CD8-positive, alpha-beta T cell (primary cell): ENCODE measurements at places on chromosomes 16 and 17.

- no peak for DNase-seq
These were observed 52.2 kb downstream of the FBXL20 start for GRCh38 chr17:39349246-39349645.

DNA sequence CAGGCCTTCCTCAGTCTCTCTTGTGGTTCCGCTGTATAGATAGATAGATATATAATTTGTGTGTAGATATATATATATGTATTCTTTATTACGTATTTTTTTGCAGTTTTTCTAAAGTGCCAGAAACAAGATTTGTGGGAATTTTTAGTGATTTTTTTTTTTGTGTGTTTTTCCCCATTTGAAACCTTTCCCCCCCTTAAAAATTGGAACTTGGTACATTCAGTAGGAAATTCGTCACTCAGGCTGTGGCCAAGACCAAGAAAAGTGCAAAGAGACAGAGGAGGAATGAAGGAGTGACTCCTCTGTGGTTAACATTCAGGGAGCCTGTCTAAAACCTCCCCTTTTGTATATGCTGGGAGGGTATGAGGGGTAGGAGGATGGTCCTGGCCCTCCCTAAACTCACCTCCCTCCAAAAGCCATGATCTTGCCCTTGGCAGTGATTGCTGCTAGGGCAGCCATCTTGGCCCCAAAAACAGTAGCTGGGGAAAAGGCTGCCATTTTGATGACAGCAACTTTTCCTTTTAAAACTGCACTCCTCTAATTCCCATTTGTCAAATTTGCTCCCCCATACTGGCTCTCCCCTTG is 15.2 kb downstream of the CHRNB1 start:
- DNase-seq = no peak

- no peak for DNase-seq
These were observed 67.7 kb downstream of the CYLD start for GRCh38 chr16:50809561-50809960.

- peak; percentile 30 for DNase-seq
These were observed 29.3 kb downstream of the TK2 start for GRCh38 chr16:66520406-66521170.

- DNase-seq = no peak
These were observed 51.7 kb downstream of the ASIC2 start for GRCh38 chr17:33241390-33241789.

GRCh38 chr17:737561-738113 is 5.2 kb downstream of the TLCD3A start:
- no peak for DNase-seq

- DNase-seq = no peak
These were observed 372 bp downstream of the CD300A start for GRCh38 chr17:74466828-74467184.

DNA sequence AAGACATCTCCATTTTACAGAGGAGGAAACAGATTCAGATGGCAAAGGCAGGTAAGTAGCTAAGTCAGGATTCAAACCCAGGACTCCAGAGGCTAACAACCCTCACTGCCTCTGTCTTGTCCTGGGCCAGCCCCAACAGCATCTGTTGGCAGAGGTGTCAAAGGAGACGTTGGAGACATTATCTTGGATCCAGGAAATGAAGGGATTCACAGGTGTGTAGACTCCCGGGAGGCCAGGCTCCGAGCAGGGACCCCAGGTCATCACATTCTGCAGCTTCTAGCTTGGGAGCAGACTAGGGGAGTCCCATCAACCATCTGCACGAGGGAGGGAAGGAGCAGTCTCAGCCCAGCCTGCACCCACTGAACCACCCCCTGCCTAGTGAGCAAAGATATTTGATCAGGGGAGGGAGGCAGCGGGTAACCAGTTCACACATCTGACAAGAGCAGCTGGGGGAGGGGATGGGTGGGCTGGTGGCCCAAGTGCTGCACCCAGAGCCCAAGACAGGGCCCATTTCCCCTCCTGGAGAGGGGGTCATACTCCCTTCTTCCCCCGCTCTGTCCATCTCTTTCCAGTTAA is 1.0 kb upstream of the B9D1 start:
- DNase-seq = no peak

DNA sequence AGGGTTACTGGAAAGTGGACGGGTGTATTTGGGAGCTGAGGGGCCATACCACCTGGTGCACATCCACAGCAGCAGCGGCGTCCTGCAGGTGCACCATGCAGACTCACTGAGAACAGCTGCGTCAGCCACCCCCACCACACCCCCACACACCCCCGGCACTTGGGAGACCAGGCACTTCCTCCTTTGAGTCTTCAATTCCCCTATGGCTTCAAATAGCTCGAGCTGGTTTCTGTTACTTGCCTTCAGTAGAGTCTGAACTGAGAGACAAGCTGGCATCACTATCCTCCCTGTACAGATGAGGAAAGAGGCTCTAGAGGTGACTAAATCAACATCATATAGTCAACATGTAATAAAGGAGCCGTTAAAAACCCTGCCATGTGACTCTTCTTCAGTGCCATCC is 15.4 kb downstream of the CUEDC1 start:
- peak; percentile 23 for DNase-seq

- DNase-seq = no peak
These were observed 154.4 kb upstream of the FOXF1 start for GRCh38 chr16:86355951-86356350.

GRCh38 chr16:73846007-73846330 is 450.6 kb upstream of the PSMD7 start:
- no peak for DNase-seq
